Naive thymus-derived CD8-positive, alpha-beta T cell (primary cell): ENCODE measurements at places on chromosomes 1 and 21. TPM values are rescaled to one million over a fixed set of nuclear protein-coding genes. Genes with fewer than 3 reads are reported as not detected.

GRCh38 chr1:20183616-20184271 lies 2.2 kb upstream of the UBXN10 start:
- peak; percentile 42 for DNase-seq
- H3K27me3 ChIP-seq, result no peaks in the 10 kb centered on the region
- H3K36me3 ChIP-seq, result no peaks in the 10 kb centered on the region
- no peak overlapping the region for H3K4me3 ChIP-seq

DNA sequence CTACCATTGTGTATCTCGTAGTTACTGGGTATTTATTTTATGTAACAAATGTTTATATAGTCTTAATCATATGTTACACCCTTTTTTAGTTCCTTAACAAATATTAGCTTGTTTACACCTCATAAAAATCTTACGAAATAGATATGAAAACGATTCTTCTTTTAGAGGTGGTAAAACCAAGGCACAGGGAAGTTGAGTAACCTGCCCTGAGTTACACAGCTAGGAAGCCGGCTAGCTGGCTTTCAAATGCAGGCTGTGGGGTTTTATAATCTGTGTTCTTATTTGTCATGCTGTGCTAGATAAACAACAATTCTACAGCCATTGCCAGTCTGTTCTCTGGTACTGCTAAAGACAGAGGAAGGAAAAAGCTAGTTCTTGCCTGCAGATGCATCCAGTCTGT lies 109.6 kb downstream of the NOS1AP start:
- no peak overlapping the region for H3K4me3 ChIP-seq
- no peak for DNase-seq
- no peak overlapping the region for H3K27ac ChIP-seq
- H3K36me3 ChIP-seq, result no peaks in the 10 kb centered on the region

- H3K27ac ChIP-seq, result no peak overlapping the region
- H3K36me3 ChIP-seq, result no peaks in the 10 kb centered on the region
- peaks cover 27% of the 10 kb centered on the region for H3K4me1 ChIP-seq
- DNase-seq, result peak; percentile 6
- no peak overlapping the region for H3K4me3 ChIP-seq
- peaks cover 34% of the 10 kb centered on the region for H3K27me3 ChIP-seq
Measured at GRCh38 chr1:208235982-208236761, 8.0 kb downstream of the PLXNA2 start.

GRCh38 chr1:228082918-228083870 lies 686 bp downstream of the ARF1 start:
- DNase-seq, result peak; percentile 38
- peak overlapping the region; percentile 93 for H3K4me3 ChIP-seq
- H3K36me3 ChIP-seq, result no peaks in the 10 kb centered on the region
- peak overlapping the region; percentile 98 for H3K27ac ChIP-seq

DNA sequence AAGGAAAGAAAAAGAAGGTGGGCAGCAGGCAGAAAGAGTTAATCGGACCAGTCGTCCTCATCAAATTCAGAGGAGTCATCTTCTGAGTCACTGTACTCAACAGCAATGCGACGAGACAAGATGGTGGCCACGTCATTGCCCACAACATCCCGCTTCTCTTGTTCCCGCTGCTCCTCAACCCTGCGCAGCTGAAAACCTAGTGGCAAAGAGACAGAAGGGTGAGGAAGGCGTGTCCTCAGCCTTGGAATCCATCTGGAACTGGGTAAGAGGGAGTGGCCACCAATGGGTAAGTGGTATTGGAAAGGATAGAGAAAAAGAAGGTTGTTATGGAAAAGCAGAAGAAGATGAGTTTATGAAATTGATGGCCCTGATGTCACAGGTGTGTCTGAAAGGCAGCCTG lies 15.7 kb downstream of the GPR3 start:
- peaks cover 8% of the 10 kb centered on the region for H3K36me3 ChIP-seq
- no peaks in the 10 kb centered on the region for H3K27me3 ChIP-seq
- H3K4me3 ChIP-seq, result no peak overlapping the region
- H3K27ac ChIP-seq, result no peak overlapping the region
- peaks cover 10% of the 10 kb centered on the region for H3K4me1 ChIP-seq

DNA sequence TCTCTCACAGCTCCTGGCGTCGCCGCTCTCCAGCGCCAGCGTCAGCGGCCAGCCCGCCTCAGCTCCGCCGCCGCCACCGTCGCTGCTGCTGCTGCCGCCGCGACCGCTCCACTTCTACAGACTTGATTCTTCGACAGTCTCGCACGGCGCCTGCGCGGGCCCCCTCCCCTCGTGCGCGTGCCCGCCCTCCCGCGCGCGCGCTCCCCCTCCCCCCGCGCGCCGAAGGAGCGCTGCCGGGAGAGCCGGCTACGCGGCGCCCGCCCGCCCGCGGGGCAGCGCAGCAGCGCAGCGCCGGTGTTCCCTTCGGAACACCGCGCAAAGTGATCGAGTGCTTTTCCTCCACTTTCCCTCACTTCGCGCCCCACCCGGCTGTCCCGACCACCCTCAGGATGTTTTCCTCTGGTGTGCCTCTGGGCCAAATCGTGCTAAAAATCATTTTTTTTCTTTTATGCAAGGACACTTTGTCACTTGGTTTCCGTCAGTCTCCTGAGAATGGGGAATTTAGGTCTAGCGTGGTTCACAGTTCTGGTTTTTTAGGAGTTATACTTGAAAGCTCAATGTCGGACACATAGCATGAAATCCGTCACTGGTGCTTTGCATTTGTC lies at the start of gene IRF2BP2:
Gene IRF2BP2, minus strand, starts transcription at position 118 of the 605 bp plus-strand sequence. CDS start 684 bp downstream, outside the sequence.
- no peaks in the 10 kb centered on the region for H3K27me3 ChIP-seq
- H3K36me3 ChIP-seq, result peaks cover 25% of the 10 kb centered on the region
- H3K4me1 ChIP-seq, result peaks cover 64% of the 10 kb centered on the region
- peak within 1 kb of the TSS; percentile 98 for H3K27ac ChIP-seq

DNA sequence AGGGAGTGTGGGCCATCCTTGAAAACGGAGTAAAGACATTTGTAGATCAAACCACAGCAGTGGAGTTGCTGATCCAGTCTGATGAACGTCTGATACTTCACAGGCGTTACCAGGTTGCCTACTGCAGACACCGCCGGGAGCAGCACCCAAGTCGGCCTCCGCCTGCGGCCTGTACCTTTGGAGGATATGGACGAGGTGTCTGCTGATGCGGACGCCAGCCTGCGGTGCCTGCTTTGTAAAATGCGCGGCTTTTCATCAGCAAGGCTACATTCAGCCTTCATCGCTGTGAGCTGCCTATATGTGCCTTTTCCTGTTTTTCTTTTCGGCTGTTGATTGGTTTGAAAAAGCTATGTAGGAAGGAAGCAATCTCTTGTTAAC lies 16.0 kb downstream of the SLX9 start:
- H3K27me3 ChIP-seq, result no peaks in the 10 kb centered on the region
- H3K4me1 ChIP-seq, result peaks cover 12% of the 10 kb centered on the region
- peaks cover 55% of the 10 kb centered on the region for H3K36me3 ChIP-seq

DNA sequence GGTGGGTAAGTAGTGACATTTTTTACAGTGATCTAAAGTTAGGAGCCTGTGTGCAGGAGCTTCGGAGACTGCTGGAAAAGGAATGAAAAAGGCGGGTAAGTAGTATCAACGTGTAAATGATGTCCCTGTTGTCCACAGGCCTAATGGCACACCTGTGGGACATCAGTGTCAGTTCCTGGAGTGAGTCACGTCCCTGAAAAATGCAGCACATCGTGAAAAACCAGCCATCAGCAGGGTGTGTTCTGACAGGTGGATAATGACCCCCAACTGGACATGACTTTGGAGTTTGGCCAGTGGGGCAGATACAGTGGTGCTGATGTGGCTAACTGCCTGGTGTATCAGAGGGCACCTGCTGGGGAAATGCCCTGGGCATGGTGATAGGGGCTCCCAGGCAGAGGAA lies 12.0 kb upstream of the PRDM15 start:
- no peaks in the 10 kb centered on the region for H3K27me3 ChIP-seq
- H3K4me1 ChIP-seq, result peaks cover 10% of the 10 kb centered on the region
- no peak overlapping the region for H3K4me3 ChIP-seq
- DNase-seq, result no peak
- H3K27ac ChIP-seq, result no peak overlapping the region

DNA sequence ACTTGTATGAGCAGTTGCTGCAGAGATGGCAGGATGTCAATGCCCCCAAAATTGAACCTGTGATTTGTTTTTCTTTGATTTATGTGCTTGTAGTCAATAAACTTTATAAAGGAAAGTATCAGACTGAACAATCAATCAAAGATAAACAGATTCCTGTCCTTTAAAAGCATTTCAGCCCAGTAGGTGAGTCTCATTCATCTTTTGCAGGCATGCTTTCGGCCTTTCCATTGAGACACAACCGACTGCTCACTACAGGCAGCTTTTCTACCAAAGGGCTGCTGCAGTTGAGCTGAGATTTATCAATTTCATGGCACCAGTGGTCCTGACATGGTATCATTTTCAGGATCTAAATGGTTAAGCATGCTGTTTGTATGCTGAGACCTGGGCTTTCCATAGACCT lies 513.6 kb upstream of the PTBP2 start:
- H3K27ac ChIP-seq, result no peak overlapping the region
- no peaks in the 10 kb centered on the region for H3K36me3 ChIP-seq
- H3K4me1 ChIP-seq, result no peaks in the 10 kb centered on the region
- H3K27me3 ChIP-seq, result no peaks in the 10 kb centered on the region
- no peak overlapping the region for H3K4me3 ChIP-seq

- DNase-seq, result no peak
- H3K27me3 ChIP-seq, result no peaks in the 10 kb centered on the region
- H3K27ac ChIP-seq, result no peak overlapping the region
- no peaks in the 10 kb centered on the region for H3K4me1 ChIP-seq
- no peaks in the 10 kb centered on the region for H3K36me3 ChIP-seq
Measured at GRCh38 chr1:26493267-26493666, 21.0 kb downstream of the HMGN2 start.

GRCh38 chr1:193408782-193409293 lies 222.4 kb upstream of the B3GALT2 start:
- no peak overlapping the region for H3K4me3 ChIP-seq
- peaks cover 6% of the 10 kb centered on the region for H3K36me3 ChIP-seq
- H3K4me1 ChIP-seq, result peaks cover 31% of the 10 kb centered on the region
- H3K27ac ChIP-seq, result peak overlapping the region; percentile 74
- H3K27me3 ChIP-seq, result no peaks in the 10 kb centered on the region

GRCh38 chr1:15039901-15040300 lies 113.6 kb upstream of the TMEM51 start:
- H3K27ac ChIP-seq, result no peak overlapping the region
- no peak for DNase-seq
- H3K4me1 ChIP-seq, result peaks cover 2% of the 10 kb centered on the region
- H3K4me3 ChIP-seq, result no peak overlapping the region
- H3K27me3 ChIP-seq, result no peaks in the 10 kb centered on the region

DNA sequence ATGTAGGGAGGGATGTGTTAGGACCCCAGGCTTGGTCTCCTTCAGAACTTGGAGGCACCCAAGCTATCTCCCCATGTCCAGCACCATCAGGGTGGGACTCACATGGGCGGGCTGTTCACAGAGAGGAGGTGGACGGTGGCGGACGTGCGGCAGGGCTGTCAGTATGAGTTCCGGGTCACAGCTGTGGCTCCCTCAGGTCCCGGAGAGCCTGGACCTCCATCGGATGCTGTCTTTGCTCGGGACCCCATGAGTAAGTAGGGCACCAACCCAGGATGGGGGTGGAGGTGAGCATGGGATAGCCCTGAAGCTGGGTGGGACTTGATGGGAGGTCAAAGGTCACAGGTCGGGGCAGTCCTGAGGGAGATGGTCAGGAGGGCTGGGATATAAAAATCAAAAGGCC lies 27.8 kb downstream of the IGFN1 start:
- H3K36me3 ChIP-seq, result no peaks in the 10 kb centered on the region
- no peak overlapping the region for H3K4me3 ChIP-seq
- DNase-seq, result no peak
- H3K27ac ChIP-seq, result no peak overlapping the region
- H3K27me3 ChIP-seq, result no peaks in the 10 kb centered on the region

GRCh38 chr1:70979313-70979712 lies 68.3 kb downstream of the PTGER3 start:
- H3K27ac ChIP-seq, result no peak overlapping the region
- H3K4me1 ChIP-seq, result no peaks in the 10 kb centered on the region
- H3K36me3 ChIP-seq, result no peaks in the 10 kb centered on the region
- DNase-seq, result no peak
- no peak overlapping the region for H3K4me3 ChIP-seq

- no peak overlapping the region for H3K4me3 ChIP-seq
- DNase-seq, result no peak
- H3K27me3 ChIP-seq, result peaks cover 18% of the 10 kb centered on the region
- H3K36me3 ChIP-seq, result no peaks in the 10 kb centered on the region
- H3K4me1 ChIP-seq, result peaks cover 15% of the 10 kb centered on the region
- H3K27ac ChIP-seq, result no peak overlapping the region
Measured at GRCh38 chr1:207500306-207500705, 4.3 kb downstream of the CR1 start.

- peaks cover 2% of the 10 kb centered on the region for H3K36me3 ChIP-seq
- no peak overlapping the region for H3K4me3 ChIP-seq
- peaks cover 4% of the 10 kb centered on the region for H3K4me1 ChIP-seq
- peak overlapping the region; percentile 29 for H3K27ac ChIP-seq
- no peak for DNase-seq
Measured at GRCh38 chr1:225973158-225973557, 26.0 kb downstream of the SDE2 start.

IFNLR1 gene
- total RNA-seq, result 4.6 TPM

ELAPOR1 gene
- 7.0 TPM for total RNA-seq

GFI1 gene
- 18.2 TPM for total RNA-seq

TRIM67 gene
- total RNA-seq, result not detected

NUDT4B gene
- not detected for total RNA-seq

ITLN2 gene
- total RNA-seq, result not detected
